ENCODE measurements at places on chromosomes 13 and 19. TPM values are rescaled to one million over a fixed set of nuclear protein-coding genes. Genes with fewer than 3 reads are reported as not detected.

DNA sequence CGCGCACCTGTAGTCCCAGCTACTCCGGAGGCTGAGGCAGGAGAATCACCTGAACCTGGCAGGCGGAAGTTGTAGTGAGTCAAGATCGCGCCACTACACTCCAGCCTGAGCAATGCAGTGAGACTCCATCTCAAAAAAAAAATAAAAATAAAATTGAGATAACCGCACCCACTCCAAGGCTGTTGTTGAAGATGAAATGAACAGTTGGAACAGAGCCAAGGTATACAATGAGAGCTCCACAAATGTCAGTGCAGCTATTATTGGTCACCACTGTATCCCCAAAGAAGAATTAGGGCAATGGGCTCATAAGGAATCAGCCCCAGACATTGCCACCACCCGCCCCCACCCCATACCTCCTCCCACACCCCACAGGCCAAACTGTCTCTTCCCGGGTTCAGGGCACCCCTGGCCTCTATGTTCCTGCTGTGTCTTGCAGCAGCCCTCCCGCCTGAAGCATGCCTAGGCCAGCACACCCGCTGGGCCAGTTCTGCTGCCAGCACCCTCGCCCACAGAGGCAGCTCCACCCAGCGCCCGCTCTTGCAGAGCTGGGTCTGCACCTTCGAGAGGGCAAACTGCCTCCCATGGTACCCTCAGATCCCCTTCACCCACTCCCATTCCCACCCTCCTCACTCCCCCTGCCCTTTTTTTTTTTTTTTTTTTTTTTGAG, 3.5 kb upstream of the S1PR5 start:
- peak; percentile 63 for DNase-seq

DNA sequence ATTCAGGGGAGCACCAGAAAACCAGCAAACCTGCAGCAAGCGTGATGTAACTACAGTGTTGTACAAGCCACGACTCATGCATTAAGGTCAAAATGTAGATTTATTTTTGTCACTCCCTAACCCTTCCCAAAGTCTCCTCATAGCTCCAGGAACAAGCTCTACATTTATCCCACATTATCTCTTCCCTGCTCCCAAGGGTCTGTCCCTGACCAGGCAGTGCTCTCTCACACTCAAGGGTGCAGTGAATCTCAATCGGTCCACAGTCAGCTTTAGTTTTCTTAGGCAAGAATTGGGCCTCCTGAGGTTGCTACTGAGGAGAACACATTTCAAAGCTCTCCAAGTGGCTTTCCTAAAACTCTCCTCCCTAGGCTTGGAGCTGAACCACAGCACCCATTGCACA, 219.4 kb downstream of the NHLRC3 start:
- DNase-seq: no peak

DNA sequence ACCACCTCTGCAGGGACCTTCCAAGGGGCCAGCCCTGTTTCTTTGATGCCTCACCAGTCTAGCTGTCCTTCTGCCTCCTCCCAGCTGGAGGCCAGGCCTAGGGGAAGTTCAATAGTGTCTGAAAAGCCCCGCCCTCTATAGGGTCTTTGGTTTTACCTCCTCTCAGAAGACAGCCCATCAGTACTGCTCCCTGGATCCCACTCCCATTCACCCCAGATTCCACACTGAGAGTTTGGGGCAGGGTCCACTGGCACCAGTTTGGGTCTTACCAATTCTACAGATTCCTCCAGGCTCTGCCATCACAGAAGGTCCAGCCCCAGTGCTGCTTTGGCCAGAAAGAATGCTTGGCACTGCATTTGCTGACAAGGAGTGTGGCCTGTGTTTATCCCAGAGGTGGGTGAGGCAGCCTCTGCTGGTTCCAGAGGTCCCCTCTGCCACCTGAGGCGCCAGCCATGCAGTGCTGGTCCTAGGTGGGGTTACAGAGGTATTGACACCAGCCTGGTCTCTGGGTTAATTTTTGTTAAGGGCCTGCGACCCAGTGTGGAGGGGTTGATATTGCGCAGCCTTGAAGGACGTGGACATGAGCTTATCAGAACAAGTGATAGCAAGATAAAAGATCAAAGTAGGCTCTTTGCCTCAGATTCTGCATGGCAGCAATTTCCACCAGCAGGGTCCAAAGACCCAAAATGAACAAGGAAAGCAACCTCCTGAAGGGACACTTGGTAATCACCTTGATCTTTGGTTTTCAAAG, 41.4 kb upstream of the IGSF23 start:
- DNase-seq: no peak

GRCh38 chr13:102779436-102780159, 6.0 kb upstream of the TEX30 start:
- DNase-seq: no peak

- no peak for DNase-seq
Measured at GRCh38 chr13:47420568-47420967, 523.7 kb upstream of the HTR2A start.

GRCh38 chr13:20911037-20911436, 8.5 kb upstream of the XPO4 start:
- no peak for DNase-seq

DNA sequence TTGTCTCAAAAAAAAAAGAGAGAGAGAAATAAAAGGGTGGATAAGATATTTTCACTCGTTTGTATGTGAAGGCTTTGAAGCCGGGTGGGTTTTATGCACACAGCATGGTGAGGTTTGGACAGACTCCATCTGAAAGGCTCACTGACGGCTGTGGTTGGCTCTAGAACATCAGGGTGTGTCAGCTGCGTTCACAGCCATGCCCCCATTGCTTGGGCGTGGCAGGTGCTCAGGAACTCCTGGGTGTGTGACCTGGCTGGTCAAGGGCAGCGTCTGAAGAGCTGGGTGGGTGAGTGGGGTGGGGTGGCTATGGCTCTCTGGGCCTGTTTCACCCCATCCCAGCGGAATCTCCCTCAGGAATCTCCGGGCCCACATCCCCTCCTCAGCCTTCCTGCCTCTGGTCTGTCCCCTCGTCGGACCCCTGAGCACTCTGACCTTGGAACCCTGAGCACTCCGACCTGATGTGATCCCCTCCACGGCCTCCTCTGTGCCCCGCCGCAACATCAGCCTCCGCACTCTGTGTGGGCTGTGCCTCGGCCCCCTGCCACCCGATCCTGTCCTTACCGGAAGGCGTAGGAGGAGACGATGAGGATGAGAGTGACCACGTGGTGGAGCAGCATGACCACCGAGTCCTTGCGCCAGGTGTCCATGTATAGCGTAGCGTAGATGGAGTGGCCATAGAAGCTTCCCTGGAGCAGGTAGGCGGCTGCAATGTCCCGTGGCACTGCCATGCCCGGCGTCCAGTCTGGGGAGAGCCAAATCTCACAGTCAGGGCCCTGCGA, 12.2 kb downstream of the CERS1 start:
- no peak for DNase-seq

- DNase-seq: no peak
Measured at GRCh38 chr19:33532859-33533460, 11.4 kb upstream of the PEPD start.

Gene UQCRFS1
- 12.9 TPM for total RNA-seq

- DNase-seq: no peak
Measured at GRCh38 chr19:20313894-20314293, 146.9 kb downstream of the ZNF486 start.

Gene PEG3
- 1.5 TPM for total RNA-seq

Gene ARL11
- 0.26 TPM for total RNA-seq

Gene CPB2
- total RNA-seq: 0.79 TPM

DNA sequence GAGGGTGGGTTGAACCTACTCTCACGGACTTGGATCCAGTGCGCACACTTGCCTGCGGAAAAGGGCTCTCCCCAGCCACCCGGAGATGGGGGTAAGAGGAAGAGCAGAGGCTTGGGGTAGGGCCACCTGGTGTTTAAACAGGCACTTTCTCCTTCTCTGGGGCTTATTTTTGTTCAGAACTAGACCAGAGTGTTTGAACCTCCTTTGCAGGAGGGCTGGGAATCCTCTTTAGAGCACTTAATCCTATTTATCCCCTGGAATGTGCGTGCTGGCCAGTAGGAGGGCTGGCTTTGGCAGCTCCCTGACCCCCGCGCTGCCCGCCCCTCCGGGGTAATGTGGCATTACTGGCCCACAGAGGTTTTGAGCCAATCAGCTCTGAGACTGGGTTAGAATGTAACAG, 2.0 kb downstream of the RGS9BP start:
- no peak for DNase-seq

Gene ZSCAN4
- total RNA-seq: not detected

DNA sequence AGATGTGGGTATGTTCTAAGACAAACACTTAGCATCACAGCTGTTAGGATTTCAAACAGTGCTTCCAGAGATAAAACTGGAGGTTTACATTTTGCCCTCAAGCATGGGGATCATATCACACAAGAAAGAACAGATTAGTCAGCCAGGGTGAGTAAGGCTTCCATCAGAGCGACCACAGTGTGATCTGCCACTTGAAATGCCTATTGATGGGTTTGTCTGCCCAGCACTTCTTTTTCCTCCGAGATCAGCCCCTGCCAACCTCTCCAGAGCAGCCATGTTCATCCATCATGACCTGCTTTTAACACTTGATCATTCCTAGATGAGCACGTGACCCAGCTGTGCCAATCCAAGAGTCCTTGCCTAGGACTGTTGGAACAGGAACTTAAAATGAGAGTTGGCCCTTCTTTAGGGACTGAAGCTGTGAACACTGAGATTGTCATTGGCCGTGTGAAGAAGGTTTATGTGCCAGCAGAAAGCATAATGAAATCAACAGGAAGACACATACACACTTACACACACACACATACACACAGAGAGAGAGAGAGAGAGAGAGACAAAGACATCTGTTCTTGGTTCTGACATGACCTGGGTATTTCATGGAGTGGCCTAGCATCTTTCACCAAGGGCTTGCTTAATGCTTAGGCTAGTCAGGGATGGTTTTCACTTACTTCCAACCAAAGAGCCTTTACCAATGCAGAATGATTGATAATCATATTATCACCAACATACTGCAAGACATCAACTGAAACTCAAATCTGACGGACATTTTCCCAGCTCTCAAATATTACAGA, 5.2 kb upstream of the CEBPG start:
- DNase-seq: no peak

DNA sequence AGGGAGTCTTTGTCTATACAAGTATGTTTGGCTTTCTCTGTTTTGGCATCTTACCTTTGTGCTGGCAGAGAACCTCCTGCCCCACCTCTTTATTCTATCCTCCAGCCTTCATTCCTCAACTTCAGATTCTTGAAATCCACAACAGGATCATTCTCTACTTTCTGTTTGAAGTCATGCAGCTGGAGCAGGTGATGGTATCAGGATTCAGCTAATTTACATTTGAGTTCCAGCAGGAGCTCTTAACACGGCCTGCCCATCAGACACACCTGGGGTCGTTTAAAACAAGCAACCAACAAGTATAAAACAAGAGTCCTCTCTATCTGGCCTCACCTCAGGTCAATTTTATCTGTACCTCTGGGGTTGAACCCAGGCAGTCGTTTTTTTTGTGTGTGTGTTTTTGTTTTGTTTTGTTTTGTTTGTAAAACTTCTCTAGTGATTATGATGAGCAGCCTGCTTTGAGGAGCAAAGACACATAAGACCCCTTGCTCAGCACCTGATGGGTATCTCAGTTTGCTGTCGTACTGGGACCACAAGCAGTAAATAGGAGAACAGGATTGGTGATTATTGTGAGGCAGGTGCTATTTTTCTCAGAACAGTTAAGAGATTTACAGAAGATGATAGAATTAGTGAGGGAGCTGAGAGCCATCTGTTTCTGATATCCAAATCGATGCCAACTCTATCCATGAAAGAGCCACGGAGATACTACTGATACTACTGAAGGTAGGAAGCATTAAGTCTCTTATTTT, 78.4 kb downstream of the GPC6 start:
- no peak for DNase-seq

DNA sequence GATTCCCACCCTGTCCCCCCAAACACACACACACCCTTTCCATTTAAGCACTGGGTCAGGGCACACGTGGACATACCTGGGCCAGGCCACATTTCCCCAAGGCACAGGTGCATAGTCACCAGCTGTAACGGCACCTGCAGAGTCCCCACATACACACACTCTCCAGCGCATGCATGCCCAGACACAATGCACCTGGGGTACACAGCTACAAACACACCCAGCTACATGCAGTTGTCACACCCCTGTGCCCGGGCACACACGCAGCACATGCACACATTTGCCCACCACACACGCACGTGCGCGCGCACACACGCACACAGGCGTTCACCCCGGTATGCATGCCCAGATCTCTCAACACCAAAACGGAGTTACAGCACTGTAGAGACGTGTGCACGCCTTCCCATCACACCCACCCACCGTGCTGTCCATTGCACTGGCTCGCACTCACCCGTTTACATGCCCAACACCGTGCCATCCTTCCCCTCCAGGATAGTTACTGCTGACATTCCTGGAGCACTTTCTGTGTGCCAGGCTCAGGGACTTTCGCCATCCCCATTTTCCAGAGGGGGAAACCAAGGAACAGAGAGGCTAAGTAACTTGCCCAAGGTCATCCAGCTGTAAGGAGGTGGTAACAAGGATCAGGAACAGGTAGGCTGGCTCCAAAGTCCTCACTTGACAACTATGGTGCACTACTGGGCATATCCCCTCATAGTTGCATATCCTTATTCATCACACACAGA, 749 bp upstream of the SHANK1 start:
- no peak for DNase-seq

GRCh38 chr13:48979892-48980291, 4.2 kb downstream of the FNDC3A start:
- DNase-seq: no peak

- no peak for DNase-seq
Measured at GRCh38 chr19:43672061-43672679, 2.2 kb upstream of the PLAUR start.

- DNase-seq: peak; percentile 80
Measured at GRCh38 chr19:8580710-8581281, 3.6 kb upstream of the MYO1F start.

DNA sequence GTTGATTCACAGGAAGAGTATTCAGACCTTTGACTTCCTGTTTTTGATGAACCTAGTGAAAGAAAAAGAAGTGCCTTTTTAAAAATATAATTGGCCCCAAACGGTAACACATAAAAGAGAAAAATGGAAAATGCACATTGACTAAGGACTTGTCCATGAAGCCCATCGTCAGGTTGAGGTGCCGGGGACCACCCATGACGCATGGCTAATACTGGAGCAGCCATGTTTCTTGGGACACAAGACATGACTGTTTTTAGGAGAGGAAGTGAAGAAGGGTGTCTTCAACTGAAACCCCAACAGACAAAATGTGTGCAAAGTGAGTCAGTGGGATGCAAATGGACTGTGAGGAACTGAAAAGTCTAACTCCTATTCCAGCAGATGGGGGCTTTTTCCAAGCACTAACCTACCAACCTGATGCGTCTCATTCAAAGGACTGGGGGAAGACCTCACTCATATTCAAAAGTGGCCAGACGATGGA, 459.4 kb downstream of the FOXO1 start:
- no peak for DNase-seq

- no peak for DNase-seq
Measured at GRCh38 chr13:31862828-31863227, 123.5 kb downstream of the RXFP2 start.

GRCh38 chr13:63696055-63696454, 2280.4 kb upstream of the PCDH20 start:
- no peak for DNase-seq

- no peak for DNase-seq
Measured at GRCh38 chr13:33007237-33007636, 9.0 kb upstream of the KL start.

Gene TNNI3
- not detected for total RNA-seq

GRCh38 chr13:111429064-111429558, 108.7 kb downstream of the TEX29 start:
- peak; percentile 33 for DNase-seq

GRCh38 chr13:82248762-82249161, 1633.5 kb downstream of the SLITRK1 start:
- DNase-seq: no peak

Gene WDR83
- 4.2 TPM for total RNA-seq

GRCh38 chr19:547117-547516, 3.3 kb downstream of the GZMM start:
- DNase-seq: no peak

GRCh38 chr19:35231956-35232645, 3.6 kb upstream of the FAM187B start:
- no peak for DNase-seq

Measured in pancreas (tissue), 10 donors.